ENCODE measurements at places on chromosomes 4 and X.

- DNase-seq, result no peak
These were observed 61.4 kb upstream of the ENPEP start for GRCh38 chr4:110414561-110414920.

DNA sequence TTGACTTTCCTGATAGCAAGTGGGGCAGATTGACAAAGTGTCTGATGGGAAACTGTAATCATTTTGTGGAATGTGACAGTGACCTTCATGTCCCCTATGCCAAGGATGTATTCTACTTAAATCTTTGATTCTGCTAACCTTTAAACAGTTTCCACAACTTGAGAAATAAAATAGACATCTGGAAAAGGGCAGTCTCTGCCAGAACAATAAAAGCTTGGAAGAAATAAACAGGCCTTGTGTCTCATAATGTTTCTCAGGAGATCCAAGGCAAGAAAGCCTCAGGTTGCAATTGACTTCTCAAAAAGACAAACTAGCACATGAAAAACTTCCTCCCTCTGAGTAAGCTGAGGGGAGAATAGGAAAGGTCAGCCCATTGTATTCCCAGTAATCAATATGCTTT lies 174.9 kb downstream of the FSTL5 start:
- DNase-seq, result no peak

GRCh38 chr4:74397748-74398426 lies 32.9 kb downstream of the EREG start:
- no peak for DNase-seq

GRCh38 chr4:82256718-82257117 lies 117.1 kb downstream of the HNRNPD start:
- DNase-seq, result no peak

DNA sequence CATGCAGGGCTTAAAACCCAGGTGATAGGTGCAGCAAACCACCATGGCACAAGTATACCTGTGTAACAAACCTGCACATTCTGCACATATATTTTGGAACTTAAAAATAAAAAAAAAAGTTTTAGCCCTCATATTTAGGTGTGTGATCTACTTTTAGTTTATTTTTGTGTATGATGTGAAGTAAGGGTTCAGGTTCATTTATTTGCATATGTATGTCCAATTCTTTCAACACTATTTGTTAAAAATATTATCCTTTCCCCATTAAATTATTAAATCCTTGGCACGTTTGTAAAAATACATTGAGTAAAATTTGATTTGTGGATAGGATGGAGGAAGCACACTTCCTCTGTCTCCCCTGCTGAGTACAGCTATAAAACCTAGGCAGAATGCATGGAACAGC lies 12.9 kb downstream of the RAB39B start:
- DNase-seq, result no peak

GRCh38 chrX:12239356-12240082 lies 101.2 kb downstream of the FRMPD4 start:
- DNase-seq, result no peak

DNA sequence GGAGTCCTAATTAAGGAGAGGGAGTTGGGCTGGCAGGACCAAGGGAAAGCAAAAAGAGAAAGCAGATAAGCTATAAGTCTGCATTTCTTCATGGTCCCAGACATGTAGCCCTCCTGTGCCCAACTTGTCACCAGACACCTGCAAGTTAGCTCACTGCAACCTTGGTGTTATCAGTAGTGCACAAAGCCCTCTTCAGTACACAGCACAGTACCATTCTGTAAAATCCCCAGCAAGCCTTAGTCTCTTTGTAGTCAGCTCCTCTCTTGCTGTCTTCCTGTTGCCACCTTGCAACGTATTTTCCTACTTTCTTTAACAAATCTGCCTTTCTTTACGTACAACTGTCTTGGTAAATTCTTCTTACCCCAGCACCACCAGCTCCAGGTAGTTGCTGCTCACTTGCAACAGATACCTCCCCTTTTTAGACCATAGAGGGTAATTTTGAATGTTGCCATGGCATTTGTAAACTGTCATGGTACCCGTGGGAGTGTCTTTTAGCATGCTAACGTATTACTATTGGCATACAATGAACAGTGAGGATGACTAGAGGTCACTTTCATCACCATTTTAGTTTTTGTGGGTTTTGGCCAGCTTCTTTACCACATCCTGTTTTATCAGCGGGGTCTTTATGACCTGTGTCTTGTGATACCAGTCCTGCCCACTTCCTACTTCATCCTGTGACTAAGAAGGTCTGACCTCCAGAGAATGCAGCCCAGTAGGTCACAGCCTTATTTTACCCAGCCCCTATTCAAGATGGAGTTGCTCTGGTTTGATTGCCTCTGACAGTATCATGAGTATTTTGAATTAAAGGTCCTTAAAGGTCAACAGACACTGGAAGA lies 28.3 kb upstream of the AP1S2 start:
- no peak for DNase-seq

DNA sequence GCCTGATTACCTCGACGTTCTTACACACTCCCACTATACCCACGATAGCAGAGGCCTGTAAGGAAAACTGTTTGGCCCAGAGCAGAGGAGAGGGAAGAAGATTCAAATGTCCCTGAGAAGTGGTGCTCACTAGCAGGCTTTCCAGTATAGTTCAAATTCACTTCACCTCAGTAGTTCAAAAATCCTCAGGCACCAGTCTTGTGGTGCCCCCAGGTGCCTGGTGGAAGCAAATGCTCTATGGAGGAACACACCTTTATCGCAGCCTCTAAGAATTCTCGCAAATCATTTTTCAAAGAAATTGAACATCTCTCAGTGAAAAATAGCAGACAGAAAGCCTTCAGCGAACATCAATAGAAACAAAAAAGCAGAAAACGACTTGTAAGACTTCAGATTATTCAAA lies 12.2 kb upstream of the MTMR1 start:
- peak; percentile 6 for DNase-seq

- DNase-seq, result no peak
These were observed 179.7 kb upstream of the RASGEF1B start for GRCh38 chr4:81651243-81651899.

DNA sequence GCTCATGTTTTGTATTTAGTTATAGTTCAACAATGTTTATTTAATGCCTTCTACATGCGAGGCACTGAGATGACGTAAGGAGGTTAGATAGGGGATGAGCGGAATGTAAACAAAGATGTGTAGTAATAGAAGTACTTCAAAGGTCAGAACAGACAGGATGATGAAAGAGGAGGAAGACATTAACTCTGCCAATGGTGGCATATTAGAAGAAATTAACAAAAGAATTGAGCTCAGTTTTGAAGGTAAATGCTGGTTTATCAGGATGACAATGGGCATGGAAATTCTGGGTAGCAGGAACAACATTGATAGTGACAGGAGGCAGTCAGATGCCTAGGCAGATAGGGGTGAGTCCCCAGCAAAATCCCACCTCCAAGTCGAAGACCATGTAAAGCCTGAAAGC lies 62.3 kb upstream of the PGRMC2 start:
- DNase-seq, result peak; percentile 89

DNA sequence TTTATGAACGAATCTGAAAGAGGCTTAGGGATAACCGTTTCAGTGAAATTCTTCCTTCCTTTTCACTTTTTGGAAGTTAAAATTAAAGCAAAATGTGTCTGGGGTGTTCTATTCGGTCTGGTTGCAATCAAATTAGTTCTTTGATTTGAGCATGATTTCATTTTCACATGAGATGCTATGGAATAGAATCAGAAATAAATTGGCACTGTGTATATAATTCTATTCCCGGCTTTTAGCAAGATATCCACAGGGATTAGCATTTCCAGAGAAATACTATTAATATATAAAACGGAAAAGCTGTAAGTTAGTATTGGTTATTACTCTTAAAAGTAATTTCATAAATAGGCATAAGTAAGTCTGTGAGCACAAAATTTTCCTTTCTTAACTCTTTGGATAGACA lies 1676.8 kb upstream of the PCDH7 start:
- DNase-seq, result no peak

GRCh38 chr4:154545689-154546088 lies 4.5 kb downstream of the PLRG1 start:
- DNase-seq, result no peak

DNA sequence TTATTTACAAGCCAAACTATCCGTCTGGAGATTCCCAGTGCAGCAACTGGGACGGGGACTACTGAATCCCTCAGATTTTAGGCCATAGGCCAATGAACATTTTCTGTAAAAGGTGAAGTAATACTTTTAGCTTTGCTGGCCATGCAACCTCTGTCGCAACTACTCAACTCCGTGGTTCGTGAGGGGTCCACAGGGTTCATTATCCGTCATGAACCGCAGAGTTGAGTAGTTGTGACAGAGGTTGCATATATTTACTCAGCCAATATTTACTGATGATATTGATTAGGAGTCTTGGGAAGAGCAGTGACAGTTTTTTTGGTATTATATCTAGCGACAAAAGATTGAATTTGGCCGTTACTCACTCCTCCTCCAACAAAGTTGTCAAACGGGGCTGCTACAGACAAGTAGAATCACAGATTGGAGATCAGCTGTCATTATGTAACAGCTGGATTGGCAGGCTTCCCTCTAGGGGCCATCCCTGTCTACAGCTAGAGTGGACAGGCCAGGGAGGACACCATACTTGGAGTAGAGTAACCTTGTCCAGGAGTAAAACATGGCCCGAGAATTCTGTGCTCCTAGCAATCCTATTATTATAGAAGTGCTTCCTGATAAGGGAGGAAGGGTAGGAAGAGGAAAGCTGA lies 37.2 kb upstream of the CD38 start:
- no peak for DNase-seq

DNA sequence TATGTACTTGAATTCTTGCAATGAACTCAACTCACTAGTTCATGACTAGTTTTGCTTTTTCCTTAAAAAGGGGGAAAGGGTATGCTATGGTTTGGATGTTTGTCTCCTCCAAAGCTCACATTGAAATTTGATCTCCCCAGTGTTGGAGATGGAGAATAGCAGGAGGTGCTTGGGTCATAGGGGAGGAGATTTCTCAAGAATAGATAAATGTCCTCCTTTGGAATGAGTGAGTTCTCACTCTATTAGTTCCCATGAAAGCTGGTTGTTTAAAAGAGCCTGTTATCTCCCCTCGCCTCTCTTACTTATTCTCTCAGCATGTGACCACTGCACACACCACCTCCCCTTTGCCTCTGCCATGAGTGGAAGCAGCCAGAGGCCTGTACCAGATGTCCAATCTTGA lies 109.4 kb upstream of the INTU start:
- DNase-seq, result no peak

- DNase-seq, result no peak
These were observed 106.0 kb downstream of the LRBA start for GRCh38 chr4:150909116-150909515.

GRCh38 chr4:25710637-25711036 lies 55.0 kb downstream of the SLC34A2 start:
- no peak for DNase-seq

DNA sequence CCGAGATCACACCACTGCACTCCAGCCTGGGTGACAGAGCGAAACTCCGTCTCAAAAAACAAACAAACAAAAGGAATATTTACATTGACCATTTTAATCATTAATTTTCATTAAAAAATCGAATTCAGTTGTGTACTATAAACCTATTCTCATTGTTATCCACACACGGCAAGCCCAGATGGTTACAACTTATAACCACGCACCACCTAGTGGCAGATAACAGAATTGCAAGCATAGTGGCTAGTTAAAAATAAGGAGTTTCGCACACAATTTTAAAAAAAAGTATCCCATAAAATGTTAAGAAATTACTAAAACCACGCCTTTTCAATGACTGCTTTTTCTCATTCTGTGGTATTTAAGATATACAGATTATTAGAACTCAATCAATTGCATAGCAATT lies 25.4 kb downstream of the MBNL3 start:
- no peak for DNase-seq

Measured in fibroblast of the conjunctiva (primary cell).